ENCODE measurements at places on chromosomes 13 and 19.
A peak's percentile ranks its signal among the peaks of the same experiment; 100 is the strongest.

DNA sequence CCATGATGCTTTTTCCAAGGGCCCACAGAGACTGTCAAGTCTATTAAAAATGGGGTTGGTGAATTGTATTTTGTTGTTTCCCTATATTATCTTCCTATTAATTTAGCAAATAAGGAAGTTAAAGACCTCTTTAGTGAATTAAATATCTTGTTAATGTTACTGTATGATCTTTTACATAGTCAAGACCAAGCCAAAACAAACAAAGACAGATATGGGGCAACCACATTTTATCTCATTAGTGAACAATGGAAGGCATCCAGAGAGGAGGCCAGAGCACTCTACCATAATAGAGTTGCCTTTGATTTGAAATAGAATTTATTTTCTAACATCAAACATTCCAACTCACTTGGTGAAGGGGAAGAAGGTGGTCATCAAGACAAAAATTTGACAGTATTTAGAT lies 169.4 kb downstream of the B3GLCT start:
- DNase-seq, result no peak

DNA sequence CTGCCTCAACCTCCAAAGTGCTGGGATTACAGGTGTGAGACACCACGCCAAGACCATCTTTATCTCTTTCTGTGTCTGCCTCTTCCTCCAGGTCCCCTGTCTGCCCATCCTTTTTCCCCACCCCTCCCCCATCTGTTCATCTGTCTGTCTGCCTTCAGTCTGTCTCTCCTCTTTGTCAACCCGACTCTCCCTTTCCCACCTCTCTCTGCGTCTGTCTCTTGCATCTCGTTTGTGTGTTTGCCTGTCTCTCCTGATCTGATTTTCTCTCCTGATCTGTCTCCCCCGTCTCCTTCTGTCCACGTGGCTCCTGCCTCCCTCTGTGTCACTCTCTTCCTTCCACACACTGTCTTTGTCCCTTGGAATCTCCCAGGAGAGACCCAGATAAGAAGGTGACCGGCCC lies 10.0 kb downstream of the VASP start:
- DNase-seq, result no peak

DNA sequence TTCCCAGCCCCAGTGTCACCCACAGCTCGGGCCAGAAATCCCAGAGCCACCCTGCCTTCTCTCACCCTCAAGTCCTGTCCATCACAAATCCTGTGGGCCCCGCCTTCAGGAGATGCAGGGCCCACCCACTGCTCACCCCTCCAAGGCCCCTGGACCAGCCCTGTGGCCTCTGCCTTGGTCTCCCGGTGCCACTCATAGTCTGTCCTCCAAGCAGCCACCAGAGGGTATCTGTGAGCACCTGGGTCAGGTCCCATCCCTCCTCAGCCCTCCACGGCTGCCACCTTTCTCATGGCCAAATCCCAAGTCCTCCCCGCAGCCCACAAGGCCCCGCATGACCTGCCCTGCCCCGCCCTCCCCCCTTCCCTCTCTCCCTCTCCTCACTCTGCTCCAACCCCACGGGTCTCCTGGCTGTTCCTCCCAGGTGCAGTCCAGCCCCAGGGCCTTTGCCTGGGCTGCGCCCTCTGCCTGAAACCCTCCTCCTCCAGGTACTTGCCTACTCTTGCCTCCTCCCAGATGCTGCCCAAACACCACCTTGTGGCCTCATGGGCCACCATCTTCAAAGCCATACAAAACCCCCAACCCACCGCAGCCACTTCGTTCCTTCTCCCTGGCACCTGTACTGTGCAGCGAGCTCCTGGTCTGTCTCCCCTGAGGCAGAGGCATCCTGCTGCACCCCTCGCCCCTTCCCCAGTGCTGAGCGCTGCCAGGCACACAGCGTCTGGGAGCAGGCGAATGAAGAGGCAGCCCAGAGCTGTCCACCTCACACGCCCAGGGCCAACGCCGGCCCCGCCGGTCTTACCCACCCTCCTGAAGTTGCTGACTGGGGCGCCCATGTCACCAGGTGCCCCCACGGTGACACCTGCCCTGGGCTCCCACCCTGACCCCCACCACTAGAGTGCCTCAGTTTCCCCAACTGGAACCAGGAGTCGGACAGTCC lies 13.2 kb upstream of the UQCR11 start:
- no peak for DNase-seq

DNA sequence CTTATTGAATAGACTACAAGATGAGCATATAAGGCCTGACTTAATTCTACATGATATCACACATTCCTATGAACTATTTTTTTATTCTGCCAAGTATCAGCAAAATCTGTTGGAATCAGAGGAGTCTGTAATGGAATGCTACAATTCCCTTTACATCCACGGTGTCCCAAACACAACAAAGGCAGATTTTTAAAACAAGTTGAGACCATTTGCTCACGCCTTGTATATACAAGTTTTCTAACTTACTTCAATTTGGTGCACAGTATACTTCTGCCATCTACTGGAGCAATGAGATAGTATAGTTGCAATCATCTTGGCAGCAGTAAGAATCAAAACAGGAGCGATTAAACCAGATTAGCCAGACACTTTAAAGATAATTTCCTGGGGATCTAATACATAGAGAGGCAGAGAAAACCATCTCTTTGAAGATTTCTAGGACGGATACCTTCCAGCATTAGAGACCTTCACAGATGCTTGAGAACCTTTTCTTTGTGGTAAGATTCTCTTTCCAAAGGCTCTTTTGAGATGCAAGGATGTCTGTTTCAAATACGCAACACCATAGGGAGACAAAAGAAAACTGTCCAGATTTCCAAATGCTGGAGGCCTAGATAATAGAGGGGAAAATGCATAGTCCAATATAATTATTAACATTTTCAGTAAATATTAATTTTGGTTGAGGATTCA lies 302.0 kb upstream of the MIR17HG start:
- no peak for DNase-seq

DNA sequence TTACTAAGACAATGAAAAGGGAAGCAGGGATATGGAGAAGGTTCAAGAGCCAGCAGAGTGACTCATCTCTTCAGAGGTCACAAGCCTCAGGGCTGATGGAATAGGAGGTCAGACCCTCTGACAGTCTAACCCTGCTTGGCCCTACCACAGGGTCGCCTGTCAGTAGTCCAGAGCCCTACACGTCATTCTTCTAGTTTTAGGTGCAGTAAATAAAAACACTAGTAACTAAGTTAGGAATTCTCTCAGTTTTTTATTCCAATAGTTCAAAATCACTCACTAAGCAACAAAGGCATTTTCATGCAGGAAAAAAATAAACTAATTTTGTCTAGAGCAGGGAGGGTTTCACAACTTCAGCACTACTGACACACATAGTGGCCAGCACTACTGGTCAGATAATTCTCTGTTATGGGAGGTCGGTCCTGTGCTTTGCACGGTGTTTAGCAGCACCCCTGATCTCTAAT lies 27.2 kb downstream of the FOXO1 start:
- DNase-seq, result no peak

DNA sequence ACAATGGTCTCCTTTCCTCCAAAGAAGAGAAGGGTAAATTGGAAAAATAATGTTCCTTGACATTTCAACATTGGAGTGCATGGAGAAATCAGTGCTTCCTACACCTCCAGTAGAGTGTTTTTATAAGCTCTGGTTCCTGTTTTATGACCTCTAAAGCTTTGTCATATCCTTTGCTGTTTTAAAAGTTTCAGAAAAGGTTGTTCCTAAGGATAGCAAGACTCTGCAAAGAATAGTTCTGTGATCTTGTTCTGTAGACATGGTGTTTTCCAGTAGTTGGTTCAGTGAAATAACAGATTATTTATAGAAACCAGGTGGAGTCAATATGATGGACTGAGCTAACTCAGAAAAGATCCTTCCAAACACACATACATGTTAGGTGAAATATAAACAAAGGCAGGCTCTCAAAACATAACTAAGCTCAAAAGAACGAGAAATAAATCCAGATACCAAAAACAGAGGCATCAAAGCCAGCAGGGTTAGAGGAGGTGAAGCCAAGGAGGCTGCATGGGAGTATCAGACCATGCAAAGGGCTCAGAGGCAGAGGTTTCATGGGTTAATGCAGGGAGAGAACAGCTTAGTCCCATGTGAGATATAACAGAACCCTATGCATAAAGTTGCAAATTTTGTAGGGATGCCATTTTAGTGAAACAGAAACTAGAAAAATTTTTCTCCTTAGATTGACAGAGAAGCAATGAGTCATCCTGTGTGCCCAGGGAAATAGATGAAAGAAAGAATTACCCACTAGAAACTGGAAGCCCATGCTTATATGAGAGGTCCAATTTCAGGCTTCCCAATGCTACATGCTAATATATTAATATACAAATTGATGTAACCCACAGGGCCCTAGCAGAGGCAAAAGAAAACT lies 44.3 kb downstream of the SHISA2 start:
- DNase-seq, result no peak

GRCh38 chr13:45826731-45827130 lies 24.8 kb downstream of the SIAH3 start:
- no peak for DNase-seq

GRCh38 chr13:100491164-100491842 lies 97.3 kb downstream of the GGACT start:
- peak; percentile 15 for DNase-seq

DNA sequence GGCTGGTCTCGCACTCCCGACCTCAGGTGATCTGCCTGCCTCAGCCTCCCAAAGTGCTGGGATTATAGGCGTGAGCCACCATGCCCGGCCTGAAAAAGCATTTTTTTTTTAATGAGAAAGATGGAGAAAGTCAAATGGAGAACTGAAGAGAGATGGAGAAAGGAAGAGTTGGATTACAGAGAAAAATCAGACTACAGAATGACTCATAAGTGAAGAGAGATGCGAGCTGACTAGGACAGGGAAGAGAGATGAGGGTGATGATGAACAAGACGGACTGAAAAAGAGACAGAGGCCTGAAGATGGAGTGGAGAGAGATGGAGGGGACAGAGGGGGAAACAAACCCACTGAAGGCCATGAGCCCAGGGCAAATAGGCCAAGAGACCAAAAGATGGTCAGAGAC lies 1.5 kb downstream of the DHX34 start:
- DNase-seq, result no peak

DNA sequence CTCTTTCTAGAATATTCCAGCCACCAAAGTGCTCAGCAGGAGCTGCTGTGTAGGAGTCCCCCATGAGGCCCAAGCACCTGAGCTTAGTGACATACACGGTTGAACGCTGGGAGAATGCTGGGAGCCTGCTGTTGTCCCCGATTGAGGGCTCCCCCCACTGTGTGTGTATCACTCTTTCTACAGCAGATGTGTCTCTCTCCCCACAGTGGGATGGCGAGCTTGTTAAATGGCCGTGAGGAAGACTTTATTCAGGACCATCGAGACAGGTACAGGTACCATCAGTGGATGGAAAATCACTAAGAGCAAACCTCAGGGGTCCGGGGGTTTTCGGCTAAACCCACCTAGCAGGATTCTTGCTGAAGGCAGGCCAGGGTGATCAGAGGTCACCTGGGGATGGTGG lies 22.7 kb downstream of the EPN1 start:
- no peak for DNase-seq

DNA sequence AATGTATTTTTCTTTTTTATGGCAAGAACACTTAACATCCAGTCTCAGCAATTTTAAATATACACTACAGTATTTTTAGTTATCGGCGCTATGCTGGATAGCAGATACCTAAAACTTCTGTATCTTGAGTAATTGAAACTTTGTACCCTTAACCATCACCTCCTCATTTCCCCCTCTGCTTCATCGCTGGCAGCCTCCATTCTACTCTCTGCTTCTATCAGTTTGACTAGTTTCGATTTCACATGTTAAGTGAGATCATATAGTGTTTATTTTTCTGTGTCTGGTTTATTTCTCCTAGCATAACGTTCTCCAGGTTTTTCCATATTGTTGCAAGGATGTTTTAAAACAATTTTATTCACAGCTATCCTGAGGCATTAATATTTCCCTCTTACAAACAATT lies 340.8 kb upstream of the SLC10A2 start:
- no peak for DNase-seq

DNA sequence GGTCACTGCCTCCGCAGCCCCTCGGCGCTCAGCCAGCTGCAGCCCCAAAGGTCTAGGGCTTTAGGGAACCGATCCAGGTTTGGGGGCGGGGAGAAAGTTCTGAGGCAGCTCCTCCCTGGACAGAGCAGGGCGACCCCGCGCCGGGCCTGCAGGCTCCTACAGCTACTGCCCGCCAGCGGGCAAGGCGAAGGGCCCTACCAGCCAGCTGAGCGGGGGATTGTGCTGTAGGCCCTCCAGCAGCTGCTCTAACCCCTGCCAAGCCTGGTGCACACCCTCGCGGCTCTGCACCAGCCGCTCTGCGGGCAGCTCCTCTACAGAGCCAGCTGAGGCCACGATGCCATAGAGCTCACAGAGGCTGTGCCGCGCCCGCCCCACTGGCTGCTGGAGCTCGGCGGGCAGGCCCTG lies 14.0 kb downstream of the PLIN4 start:
- no peak for DNase-seq

DNA sequence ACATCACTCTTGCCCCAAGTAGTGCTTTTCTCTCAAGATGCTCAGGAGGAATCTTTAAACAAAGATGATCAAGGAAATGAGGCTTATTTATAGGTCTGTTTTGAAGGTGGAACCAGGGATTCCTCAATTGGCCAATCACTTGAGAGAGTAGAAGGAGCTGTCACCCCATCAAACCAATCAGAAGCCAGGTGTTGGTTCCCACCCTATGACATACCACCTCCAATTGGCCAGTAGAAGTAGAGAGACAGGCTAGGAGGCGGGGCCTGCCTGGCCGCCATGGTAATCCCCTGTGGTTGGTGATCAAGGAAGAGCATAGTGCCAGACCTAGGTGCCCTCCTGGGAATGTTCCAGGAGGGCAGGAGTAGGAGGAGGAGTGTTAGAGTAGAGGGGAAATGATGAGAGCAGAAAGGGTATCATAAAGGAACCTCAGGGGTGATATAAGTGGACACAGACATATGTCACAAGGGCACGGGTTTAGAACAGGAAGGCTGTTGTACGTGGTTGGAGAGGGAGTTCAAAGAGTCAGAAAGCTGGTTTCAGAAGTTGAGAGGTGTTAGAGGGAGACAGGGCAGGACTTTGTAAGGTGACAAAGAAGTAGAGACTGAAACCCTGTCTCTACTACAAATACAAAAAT lies 10.5 kb downstream of the PMIS2 start:
- no peak for DNase-seq

DNA sequence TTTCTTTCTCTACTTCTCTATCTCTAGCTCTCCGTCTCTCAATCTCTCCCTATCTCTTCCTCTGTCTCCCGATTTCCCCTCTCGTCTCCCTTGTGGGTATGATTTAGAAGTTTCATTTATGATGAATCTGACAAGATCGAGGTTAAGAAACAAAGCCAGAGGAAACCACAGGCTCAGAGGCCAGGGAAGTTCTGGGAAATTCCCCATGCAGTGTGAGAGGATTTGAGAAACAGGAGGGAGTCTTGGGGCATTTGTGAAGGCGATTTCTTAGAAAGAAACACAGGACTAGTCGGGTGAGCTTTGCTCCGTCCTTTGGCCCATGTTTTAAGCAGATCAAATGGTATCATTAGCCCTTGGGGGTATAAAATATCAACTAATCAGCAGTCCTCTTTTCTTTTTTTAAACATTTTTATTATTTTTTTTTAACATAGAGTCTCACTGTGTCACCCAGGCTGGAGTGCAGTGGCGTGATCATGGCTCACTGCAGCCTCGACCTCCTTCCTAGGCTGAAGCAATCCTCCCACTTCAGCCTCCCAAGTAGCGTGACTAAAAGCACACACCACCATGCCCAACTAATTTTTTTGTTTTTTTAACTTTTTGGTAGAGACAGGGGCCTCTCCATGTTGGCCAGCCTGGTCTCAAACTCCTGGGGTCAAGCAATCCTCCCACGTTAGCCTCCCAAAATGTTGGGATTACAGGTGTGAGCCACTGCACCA lies 25.8 kb downstream of the TNFSF9 start:
- DNase-seq, result no peak

All from fibroblast of skin of left biceps (primary cell).